ENCODE measurements at places on chromosomes 13 and 19.

DNA sequence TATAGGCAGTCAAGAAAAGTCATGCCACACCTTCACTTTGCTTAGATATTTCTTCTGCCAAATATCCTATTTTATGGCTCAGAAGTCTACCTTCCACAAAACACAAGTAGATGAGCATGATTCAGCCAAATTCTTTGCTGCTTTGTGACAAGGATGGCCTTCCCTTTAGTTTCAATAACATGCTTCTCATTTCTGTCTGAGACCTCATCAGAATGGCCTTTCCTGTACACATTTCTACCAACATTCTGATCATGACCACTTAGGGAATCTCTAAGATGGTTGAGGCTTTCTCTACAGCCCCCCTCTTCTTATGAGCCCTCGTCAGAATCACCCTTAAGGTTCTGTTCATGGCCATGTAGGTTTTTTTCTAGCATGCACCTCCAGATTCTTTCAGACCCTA lies 96.2 kb downstream of the COL4A2 start:
- no peak for DNase-seq

GRCh38 chr13:30268673-30269072 lies 38.7 kb downstream of the KATNAL1 start:
- DNase-seq, result no peak

DNA sequence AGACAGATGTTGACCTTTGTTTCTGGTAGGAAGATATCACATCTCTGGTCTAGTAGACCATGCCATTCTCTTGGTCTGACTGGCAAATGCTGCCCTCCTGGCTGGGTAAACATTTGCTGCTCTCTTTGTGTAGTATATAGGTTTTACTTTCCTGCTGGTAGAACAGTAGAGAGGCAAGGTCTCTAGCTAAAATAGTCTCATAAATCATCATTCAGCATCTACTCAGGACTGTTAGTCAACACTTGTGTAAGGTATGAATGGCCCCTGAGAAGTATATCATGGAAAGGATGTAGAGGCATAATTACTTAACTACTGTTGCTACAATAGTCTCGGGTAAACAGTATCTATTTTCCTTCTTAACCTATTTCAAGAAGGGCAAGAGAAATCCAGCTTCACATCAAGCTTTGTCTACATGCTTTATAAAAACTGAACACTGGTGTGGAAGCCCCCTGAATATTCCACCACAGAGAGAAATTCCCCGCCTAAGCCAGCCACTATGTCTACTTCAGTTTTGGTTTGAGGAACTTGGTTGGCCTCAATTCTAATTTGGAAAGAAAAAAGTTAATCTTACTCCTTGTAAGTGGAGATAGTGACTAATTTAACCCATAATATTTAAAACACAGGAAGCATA lies 18.4 kb upstream of the MYCBP2 start:
- no peak for DNase-seq

DNA sequence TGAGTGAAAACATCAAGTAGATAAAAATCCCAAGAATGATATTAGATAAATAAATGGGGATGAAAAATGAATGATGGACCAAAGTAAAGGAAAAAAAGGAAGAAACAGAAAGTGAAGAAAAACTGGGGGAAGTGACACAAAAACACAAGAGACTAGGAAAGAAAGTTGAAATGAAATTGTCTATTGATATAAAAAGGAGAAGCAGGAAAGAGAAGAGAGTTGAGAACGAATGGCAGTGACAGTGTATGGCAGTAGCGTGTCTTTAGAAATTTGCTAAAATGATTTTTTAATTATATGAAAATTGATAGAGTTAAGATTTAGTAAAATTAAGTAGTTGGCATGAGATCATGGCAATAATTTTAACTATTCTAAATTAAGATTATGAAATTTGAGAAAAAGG lies 36.3 kb upstream of the SGCG start:
- no peak for DNase-seq

- DNase-seq, result no peak
Measured at GRCh38 chr19:45646345-45646698, 7.1 kb upstream of the EML2 start.

DNA sequence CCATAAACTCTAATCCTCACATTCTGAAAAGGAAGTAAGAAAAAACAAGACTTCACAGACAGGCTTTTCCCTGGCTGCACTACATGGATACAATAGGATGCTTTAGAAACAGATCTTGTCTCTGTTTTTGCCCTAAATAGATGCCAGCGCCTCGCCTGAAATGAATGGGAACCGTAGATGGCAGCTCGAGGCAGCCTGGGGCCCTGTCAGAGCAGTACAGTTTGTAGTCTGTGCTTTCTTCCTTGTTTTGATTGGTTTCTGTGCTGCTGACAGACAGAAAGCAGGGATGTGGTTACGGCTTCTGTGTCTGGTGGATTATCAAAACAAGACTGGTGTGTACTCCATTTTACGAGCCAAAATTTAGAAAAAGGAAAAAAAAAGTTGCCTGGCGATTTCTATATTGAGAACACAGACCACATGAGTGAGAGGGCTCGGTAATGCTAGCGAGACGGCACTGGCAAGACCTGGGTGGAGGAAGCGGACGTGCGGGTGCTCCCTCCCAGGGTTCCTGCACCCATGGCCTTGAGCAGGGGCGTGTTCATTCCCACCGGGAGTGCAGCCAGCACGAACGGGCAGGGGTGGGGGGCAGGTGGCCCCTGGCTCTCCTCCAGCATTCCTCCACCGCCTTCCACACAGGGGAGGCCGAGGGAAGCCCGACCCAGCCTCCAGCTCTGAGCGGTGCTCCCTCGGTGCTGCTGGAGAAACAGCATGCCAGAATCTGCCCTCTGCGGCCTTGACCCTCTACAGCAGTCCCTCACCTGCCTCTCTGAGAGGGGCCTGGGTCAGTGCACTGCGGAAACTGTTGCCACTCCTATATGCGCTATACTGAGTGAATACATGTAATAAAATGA lies 37.6 kb upstream of the C1QTNF9 start:
- DNase-seq, result no peak

- no peak for DNase-seq
Measured at GRCh38 chr13:46202188-46202795, 9.4 kb upstream of the LRRC63 start.

GRCh38 chr19:43776286-43776685 lies 4.5 kb downstream of the KCNN4 start:
- no peak for DNase-seq

GRCh38 chr19:21568816-21569493 lies 63.6 kb downstream of the ZNF429 start:
- peak; percentile 30 for DNase-seq

- no peak for DNase-seq
Measured at GRCh38 chr13:32431361-32431760, 3.4 kb upstream of the N4BP2L1 start.

DNA sequence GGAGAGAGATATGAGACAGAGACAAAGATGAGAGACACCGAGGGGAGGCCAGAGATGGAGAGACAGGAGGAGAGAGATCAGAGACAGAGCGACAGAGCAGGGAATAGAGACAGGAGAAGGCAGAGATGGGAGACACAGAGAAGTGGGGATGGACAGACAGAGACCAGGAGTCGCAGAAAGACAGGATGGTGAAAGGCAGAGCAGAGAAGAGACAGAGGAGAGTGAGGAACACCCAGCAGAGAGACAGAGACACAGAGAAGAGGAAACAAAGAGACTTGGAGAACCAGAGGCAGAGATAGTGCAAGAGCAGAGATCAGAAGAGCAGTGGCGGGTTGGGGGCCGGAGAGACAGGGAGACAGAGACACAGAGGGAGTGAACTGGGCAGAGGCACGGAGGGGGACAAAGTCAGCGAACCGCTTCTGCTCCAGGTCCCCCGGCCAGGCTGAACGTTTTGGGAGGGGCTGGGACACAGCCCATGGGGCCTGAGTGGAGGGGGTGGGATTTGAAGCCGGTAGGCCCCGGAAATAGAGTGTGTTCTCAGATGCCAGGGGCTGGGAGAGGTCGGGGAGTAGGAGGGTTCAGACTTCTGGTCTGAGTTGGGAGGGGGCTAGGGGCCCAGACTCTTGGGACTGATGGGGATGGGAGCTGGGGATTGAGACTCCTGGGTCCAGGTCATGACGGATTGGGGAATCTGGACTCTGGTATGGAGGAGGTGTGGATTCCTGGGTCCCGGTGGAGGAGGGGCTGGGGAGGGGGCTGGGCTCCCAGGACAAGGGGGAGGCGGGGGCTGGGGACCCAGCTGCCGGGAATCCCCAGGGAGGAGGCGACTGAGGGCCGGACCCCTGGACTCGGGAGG lies 654 bp downstream of the ZNF579 start:
- DNase-seq, result no peak

GRCh38 chr19:20247016-20247683 lies 80.1 kb downstream of the ZNF486 start:
- DNase-seq, result no peak

DNA sequence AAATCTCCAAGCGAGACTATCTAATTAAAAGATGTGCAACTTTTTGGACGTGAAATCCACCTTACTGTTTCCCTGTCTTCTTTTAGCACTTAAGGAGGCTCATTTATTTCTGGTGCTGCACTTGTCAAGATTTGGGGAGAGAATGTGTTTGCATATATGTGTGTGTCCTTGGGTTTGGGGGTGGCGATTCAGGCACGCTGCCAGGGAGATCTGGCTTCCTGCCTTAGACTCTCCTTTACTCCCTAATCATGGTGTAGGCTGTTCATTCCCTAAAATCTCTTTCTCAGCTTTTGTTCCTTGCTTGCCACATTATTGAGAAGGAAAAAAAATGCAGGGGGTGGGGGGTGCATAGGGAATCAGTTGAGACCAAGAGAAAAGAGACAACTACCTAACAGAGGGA lies 271.2 kb downstream of the DCLK1 start:
- DNase-seq, result no peak

GRCh38 chr19:29376855-29377354 lies 148.9 kb upstream of the VSTM2B start:
- no peak for DNase-seq

- DNase-seq, result no peak
Measured at GRCh38 chr19:10808937-10809649, 26.9 kb downstream of the TMED1 start.

DNA sequence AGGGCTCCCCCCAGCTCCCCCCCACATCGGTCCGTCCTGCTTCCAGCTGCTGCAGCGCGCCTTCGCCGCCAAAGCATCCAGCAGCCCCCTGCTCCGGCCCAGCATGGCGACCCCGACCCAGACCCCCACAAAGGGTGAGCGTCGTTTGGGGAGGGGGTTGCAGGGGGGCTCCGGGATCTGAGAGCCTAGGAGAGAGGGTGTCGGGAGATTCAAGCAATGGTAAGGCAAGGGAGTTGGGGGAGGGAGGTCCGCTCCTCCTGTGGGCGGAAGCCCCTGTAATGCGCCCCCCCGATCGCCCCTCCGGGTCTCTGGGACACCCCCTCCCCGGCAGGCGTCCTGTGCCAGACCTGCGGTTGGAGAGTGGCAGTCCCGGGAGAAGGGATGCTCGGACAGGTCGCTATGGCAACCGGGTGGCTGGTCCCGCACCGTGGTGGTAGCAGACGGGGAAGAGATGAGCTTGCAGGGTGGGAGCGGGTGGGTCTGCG lies at the start of gene FXYD7:
FXYD7 (plus strand) TSS at position 25 of the 485 bp plus-strand sequence; CDS start at position 104, 79 bp downstream.
- DNase-seq, result no peak

- DNase-seq, result no peak
Measured at GRCh38 chr13:76948149-76948548, at the start of gene ACOD1. Gene ACOD1, plus strand, starts transcription at chr13:76948511. Its CDS starts 48 bp downstream, at chr13:76948559.

DNA sequence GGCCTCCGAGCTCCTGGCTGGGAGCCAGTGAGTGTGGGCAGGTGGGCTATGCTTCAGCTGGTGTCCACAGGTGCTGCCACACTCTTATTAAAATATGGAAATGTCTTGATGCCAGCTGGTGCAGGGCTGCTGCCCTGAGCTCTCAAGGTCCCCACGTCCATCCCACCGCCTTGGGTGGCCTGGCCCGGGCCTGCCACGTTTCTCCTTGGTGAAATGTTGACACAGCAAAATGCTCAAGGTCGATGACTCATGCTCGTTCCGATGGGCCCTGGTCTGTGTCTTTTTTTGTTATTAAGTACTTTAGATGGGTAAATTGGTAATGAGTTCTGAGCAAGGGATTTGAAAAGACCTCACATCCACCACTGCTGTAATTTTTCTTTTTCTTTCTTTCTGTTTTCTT lies 524.7 kb downstream of the MYO16 start:
- DNase-seq, result peak; percentile 38

GRCh38 chr13:70816853-70817252 lies 708.6 kb upstream of the KLHL1 start:
- no peak for DNase-seq

GRCh38 chr13:74203576-74203975 lies 69.4 kb upstream of the KLF12 start:
- no peak for DNase-seq

GRCh38 chr19:10631874-10632273 lies 6.5 kb downstream of the SLC44A2 start:
- DNase-seq, result no peak

GRCh38 chr19:41934849-41935374 lies 6.7 kb upstream of the ERFL start:
- DNase-seq, result no peak

- no peak for DNase-seq
Measured at GRCh38 chr19:33349319-33350289, 23.9 kb upstream of the CEBPG start.

DNA sequence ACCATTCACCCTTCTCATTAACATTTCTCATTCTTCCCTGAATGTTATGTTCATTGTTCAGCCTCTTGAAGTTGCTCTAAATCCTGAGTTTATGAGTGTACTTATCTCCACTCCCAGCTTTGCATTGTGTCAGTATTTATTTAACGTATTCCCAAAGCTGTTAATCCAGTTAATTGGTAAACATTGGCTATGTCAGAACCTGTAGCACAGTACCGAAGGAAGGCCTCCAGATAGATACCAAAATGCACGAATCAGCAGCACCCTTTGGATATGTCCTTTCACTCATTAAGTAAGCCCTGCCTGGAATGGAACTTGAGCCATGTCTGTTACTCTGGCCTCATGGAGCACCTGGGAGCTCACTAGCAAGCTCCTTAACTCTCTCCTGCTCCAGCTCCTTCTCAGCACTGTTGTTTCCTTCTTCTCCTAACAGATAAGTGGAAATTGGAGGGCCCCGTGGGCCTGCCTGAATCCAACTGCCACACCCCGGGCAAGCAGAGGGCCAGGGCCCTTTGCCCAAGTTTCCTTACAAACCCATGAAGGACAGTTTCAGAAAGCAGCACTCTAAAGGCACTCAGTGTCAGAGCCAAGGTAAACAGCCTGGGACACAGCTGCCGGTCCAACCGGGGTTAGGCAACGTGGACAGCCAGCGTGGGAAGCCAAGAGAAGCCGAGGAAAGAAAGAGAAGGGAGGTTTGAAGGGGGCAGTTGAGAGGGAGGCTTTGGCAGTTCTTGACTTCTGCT lies 155.0 kb upstream of the SERP2 start:
- DNase-seq, result no peak

All from HS-27A (cell line).